Right kidney (tissue), 9 donors: ENCODE measurements at places on chromosomes 6 and 20.

DNA sequence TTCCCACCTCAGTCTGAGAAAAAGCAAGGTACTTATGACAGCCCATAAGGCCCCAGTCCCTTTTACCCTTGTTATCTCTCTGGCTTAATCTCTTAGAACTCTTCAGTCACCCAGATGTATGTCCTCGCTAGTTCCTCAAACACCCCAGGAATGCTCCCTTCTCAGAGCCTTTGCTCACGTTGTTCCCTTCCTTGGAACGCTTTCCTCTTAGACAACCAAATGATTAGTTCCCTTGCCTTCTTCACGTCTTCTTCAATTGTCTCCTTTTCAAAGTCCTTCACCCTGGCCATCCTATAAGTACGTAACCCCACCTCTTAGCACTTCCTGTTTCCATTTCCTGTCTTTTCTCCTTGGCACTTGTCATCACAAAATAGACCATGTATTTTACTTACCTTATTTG is 1.1 kb upstream of the APOBEC2 start:
- DNase-seq, result no peak

DNA sequence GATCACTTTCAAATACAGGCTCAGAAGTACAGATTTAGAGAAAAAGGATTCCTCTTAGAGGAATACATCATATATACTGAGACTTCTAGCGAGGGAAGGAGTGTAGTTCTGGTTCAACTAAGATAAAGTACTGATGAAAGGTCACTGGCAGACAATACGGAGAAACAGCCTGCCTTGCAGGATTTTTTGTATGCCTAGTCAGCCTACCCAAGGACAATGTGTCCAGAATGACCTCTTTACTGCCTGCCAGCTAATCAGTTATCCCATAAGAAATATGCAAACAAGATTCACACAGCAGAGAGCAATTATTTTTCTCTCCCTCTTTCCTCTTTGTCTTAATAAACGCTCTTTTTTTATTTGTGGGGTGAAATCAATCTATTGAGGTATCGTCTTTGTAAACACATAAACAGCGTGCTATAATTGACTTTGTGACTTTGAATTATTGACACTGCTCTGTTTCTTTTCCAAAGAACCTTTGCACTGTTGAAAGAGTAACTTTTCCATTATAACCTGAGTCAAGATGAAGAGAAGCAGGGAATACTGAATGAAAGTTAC is 1.4 kb upstream of the TSPYL4 start:
- peak; percentile 38 for DNase-seq

DNA sequence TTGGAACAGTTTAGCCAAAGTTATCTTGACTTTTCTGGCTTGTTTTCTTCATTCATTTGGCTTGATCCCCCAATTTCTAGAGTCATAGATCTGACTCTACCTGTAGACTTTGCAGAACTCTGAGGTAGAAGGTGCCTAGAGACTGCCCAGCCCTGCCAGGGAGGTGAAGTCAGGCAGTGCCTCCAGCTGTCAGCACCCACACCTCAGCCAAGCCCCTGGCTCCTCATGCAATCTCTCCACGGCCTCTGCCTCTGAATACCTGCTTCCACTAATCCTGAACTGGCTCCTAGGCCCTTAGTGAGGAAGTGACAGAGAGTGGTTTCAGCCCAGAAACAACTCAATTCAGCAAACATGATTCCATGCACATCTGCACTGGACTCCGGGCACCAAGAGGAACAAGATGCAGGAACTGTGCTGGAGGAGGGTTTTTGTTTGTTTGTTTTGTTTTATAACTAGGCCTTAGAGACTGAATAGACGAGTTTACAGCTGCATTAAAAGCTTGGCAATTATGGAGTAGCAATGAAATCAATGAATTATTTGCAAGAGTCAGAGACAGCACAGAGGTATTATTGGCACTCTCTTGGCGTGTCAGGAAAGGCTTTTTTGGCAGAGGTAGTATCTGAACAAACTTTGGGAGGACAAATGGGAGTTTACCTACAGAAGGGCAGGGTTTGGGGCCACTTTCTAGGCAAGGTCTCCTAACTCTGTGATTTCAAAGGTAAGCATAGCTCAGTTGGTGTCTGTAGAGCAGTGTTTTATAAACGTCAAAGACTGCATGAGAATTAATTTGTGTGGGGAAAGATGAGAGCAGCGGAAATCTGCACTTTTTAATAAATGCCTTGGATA is 25.2 kb downstream of the TGM3 start:
- no peak for DNase-seq

GRCh38 chr6:31903957-31904356 is 2.1 kb upstream of the ZBTB12 start:
- no peak for DNase-seq
